Stimulated activated CD4-positive, alpha-beta T cell treated with anti-CD3 and anti-CD28 coated beads, Interleukin-1b, Interleukin-23, amount 100 ng/mL, for 1 hour (primary cell): ENCODE measurements at places on chromosomes 5 and 9.

DNA sequence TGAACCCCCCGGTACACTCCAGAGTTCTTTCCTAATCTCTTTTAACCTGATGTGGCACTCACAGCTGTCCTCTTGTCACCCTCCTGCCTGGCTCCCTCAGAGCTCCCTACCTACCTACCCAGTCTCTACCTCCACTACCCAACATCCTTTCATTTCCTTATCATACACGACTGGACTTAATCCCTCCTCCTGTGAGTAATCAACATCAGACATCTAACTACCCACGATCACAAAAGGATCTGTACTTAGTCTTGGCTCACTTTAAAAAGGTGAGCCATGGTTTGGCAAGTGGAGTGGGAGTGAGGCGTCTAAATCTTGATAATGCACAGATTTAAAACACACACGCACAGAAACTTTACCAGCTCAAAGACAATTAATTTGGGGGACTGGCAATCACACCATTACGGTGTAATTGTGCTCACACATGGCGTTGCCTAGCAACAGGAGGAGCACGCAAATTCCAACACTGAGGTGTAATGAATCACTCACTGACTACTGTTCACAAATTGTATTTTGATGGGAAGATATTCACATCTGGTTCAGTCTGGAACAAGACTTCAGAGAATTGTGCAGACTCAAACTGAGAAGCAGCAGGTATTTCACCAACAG, 235.9 kb downstream of the EPB41L4A start:
- no peak for DNase-seq

- DNase-seq, result no peak
Observed at GRCh38 chr5:170393235-170393634, 4.1 kb upstream of the KCNMB1 start.

DNA sequence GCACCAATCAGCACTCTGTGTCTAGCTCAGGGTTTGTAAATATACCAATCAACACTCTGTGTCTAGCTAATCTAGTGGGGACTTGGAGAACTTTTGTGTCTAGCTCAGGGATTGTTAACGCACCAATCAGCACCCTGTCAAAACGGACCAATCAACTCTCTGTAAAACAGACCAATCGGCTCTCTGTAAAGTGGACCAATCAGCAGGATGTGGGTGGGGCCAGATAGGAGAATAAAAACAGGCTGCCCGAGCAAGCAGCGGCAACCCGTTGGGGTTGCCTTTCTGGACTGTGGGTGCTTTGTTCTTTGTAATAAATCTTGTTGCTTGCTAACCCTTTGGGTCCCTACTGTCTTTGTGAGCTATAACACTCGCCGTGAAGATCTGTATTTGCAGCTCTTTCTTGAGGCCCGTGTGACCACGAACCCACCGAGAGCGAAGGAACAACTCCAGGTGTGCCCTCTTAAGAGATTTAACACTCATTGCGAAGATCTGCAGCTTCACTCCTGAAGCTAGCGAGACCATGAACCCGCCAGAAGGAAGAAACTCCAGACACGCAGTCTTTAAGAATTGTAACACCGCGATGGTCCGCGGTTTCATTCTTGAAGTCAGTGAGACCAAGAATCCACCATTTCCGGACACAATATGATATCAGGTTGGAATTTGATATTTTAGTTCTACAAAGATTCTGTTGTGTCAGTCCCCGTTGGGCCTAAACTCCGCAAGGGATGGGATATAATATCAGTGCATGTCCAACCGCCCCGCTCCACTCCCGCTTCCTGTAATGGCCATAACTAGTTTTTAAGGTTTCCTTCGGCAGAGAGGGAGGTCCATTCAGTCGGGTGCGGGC, 740 bp upstream of the TRMT10B start:
- DNase-seq, result no peak

DNA sequence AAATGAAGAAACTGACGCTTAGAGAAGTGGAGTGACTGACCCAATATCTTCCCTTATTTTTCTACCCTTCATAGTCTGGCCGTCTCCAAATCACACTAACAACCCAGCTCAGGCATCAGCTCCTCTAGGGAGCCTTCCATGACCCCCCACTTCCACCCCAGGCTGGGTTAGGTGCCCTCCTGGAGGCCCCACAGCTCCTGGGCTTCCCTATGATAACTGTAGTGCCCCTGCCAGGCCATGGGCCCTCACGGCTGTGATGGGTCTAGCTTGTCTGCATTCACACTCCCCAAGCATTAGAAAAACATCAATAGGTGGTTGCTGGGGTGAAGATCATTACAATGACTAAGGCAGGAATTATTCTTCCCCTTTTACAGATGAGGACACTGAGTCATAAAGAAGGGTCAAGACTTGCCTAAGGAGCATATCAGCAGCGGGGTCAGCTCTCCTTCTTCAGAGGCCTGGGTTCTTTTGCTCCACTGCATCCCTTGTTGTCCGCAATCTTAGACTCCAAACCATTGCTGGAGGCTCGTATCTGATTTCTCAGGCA, 7.3 kb downstream of the CORO2A start:
- no peak for DNase-seq

GRCh38 chr5:33129309-33129708, 311.5 kb upstream of the TARS1 start:
- no peak for DNase-seq

DNA sequence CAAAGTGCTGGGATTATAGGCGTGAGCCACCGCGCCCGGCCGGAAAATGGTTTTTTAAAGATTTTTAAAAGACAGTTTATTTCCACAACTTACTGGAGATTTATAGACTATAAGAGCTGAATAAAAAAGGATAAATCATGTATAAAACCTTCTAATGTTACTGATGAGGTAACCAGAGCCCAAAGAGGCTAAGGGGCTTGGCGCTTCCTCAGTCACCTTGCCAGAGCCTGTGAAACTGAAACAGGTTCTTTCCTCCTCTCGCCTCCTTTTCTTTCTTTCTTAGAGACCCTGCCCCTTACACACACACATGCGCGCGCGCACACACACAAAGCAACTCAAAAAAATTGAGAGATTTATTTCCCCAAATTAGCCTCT, 69.8 kb downstream of the HSD17B3 start:
- DNase-seq, result no peak

- DNase-seq, result no peak
Observed at GRCh38 chr5:149759986-149760853, 30.1 kb downstream of the PPARGC1B start.

DNA sequence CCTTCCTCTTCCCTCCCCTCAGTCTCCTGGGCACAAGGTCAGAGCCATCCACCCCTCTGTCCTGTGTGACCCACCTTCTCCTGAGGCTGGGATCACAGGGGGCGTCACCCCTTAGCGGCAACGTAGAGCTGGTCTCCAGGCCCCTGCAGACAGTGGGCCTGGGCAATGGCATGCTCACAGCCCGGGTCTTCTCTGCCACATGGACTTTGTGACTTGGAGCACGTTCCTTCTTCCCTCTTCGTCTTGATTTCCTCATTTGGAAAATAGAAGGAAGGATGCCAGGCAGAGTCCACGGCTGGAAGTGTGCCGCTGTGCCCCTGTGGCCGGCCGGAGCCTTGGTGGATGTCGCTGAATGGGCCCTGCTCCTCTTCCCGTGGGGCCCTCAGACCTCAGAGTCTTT, 10.0 kb downstream of the RXRA start:
- no peak for DNase-seq

DNA sequence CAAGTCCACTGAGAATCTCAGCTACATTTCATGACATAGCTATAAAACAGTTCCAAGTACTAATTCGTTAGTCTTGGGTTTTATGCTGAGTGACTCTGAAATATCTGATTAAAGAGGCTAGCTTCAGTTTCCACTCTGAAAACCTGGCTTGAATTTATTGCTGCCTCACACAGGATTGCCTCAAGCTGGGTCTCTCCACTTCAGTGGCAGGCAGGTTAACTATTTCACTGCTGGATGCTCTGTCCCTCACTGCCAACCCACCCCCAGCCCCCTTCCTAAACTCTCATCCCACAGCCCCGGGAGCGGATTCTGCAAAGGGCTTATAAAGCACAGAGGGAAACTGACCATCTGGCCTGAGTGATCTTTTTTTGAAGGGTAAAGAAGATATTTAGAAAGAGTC, 318.3 kb downstream of the MLLT3 start:
- no peak for DNase-seq

- DNase-seq, result no peak
Observed at GRCh38 chr9:128920381-128921058, at the start of gene PHYHD1. PHYHD1 (plus strand) TSS chr9:128920982; CDS start chr9:128922324, 1,342 bp downstream.

GRCh38 chr5:9895302-9895645, 265.1 kb upstream of the TAS2R1 start:
- no peak for DNase-seq
